CMK (cell line): ENCODE measurements at places on chromosomes 4 and X.

DNA sequence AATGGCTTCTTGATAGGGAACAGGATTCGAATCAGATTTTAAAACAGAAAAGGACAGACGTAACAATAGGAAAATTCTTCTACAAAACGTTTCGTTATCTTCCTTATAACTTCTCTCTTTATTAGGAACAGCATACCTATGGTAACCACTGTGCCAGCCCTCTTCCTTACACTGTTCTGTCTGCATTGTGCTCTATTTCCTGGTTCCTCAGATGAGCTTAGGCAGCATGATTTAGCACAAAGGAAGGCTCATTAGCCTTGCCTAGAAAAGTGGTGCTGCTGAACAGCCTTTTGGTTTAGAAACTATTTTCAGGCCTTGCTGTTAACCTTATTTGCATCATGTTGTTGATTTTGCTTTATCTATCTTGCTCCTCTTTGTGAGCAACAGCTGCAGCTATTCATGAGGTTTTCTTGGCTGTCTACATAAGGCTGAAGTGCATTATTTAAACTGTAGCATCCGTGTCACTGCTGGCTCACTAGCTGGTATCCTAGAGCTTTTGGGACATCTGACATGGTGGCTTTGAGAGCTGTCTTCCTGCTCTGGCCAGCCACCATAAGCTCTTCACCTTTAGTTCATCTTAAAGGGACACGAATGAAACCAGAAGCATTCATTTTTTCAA is 69.9 kb upstream of the NRK start:
- no peak for DNase-seq

DNA sequence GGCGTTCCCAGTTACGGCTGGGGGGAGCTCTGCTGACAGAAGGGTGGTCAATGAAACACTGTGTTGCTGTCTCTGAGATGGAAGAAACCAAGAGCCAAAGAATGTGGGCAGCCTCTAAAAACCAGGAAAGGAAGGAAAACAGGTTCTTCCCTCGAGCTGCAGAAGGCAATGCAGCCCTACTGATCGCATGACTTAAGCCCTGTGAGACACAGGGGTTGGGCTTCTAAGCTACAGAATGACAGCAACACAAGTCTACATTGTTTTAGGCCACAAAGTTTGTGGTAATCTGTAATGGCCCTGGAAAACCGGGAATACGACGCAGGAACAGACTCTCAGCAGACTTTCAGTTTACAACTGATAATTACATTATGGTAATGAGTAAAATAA is 38.2 kb upstream of the MTNR1A start:
- no peak for DNase-seq

DNA sequence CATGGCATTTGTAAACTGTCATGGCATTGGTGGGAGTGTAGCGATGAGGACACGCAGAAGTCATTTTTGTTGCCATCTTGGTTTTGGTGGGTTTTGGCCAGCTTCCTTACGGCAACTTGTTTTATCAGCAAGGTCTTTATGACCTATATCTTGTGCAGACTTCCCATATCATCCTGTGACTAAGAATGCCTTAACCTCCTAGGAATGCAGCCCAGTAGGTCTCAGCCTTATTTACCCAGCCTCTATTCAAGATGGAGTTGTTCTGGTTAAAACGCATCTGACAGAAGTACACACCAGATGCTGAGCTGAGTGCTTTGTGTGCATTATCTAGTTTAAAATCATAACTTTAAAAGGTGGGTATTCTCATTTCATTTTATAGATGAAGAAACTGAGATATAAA is 268.8 kb upstream of the GALNT7 start:
- DNase-seq: no peak

- no peak for DNase-seq
Observed at GRCh38 chrX:633985-634958, 3.7 kb downstream of the SHOX start.

DNA sequence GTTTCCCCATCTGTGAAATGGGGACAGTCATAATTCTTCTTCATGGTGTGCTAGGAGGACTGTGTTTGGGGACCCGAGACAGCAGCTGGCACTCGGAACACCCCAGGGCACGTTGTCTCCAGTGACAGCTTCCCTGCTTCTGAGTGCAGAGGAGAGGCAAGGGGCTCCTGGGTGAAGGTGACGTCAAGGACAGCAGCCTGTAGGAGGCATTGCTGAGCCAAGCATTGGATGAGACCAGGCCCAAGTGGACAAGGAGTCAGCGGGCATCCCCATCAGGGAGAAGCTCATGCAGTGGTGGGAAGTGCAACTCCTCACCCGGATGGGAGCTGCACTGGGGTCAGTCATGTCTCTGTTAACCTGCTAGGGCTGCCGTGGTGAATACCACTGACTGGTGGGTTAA is 46.1 kb downstream of the EVC start:
- DNase-seq: no peak

DNA sequence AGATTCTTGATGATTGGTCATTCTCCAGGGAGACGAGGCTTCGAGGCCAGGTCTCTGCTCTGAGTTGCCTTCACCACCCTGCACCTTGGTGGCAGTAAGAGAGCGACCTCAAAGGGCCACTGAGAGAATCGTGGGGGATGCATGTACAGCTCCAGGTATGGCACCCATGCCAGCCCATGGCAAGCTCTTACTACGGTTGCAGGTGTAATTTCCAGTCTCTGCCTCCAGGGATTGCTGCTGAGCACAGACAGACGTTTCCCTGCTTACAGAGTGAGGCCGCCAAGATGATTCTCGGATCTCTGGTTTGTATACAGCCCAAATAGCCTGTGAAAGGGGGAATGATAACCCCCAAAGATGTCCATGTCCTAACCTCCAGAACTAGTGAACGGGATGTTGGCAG is 16.3 kb upstream of the DRD5 start:
- no peak for DNase-seq

- no peak for DNase-seq
Observed at GRCh38 chr4:14152834-14153519, 525.5 kb upstream of the BOD1L1 start.

DNA sequence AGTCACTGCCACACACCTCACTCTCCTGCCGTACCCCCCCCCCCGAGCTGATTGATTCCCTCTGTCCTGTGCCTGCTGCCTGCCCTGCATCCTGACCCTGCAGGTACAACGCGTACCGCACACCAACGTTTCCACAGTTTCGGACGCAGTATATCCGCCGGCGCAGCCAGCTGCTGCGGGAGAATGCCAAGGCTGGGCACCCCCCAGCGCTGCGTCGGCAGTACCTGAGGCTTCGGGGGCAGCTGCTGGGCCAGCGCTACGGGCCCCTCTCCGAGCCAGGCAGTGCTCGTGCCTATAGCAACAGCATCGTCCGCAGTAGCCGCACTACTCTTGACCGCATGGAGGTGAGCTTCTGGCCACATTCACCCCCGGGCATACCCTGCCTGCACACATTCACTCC is 1.3 kb downstream of the WDR13 start:
- DNase-seq: no peak

DNA sequence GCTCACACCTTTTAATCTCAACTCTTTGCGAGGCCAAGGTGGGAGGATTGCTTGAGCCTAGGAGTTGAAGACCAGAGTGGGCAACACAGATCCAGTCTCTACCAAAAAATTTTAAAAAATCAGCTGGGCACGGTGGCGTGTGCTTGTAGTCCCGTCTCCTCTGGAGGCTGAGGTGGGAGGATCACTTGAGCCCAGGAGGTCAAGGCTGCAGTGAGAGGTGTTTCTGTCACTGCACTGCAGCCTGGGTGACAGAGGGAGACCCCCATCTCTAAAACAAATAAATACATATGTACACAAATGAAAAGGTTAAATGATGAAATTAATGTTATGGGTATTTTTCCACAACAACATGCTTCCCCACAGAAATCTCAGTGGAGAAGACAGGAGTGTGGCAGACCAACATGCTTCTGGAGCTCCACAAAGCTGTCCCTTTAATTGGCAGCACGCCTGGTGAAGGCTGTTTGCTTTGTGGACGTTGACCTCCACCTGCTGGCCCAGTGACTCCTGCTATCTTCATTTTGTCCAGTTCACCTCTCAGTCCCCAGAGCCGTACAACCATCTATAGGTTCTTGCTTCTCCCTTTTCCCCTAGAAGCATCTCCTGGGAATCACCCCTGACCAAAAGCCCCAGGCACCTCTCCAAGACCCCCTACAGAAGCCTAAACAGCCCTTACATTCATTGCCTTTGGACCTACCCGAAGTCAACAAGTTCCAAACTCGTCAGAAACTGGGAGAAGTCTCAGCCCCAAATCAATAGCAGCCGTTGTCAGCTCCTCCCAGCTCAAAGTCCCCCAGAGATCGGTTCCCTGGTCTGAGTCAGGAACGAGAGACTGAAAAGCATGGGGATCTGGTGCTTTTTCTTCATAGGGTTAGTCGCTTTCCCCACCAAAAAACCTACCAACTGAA is 36.4 kb upstream of the CD99 start:
- DNase-seq: no peak

GRCh38 chr4:37873386-37873785 is 17.5 kb upstream of the TBC1D1 start:
- no peak for DNase-seq

GRCh38 chr4:65175585-65175984 is 494.7 kb downstream of the EPHA5 start:
- no peak for DNase-seq

DNA sequence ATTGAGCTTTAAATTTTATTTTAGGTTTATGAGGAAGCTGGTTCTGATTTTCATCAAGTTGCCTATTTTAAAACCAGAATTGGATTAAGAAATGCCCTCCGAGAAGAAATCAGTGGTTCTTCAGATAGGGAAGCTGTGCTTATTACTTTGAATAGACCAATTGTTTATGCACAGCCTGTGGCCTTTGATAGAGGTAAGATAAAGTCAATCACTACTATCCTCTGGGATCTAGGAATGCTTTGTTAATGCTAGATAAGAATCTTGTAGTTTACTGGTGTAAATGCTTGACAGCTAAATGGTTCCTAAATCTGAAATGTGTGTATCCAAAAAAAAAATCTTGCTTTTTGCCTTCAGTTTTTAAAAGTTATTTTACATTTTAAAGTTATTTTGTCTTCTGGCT is 73.0 kb upstream of the ADAD1 start:
- DNase-seq: no peak

GRCh38 chr4:74473155-74473811 is 28.3 kb downstream of the AREG start:
- DNase-seq: no peak

DNA sequence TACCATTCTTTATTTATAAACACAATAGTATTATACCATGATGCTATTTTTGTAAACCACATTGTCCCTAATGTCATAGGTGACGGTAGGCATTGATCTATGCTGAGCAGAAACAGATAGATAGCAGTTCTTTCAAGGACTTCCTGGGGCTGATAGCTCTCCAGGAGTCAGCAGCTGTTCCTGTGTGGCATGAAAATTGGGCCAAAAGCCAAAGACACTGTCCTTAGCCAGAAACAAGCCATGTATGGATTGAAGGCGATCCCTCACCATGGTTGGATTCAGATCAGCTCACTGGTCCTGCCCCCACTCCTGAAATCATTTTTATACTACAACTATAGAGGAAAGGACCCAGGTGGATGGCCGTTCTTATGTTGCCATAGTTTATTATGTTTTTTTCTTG is 53.6 kb downstream of the DDX60 start:
- DNase-seq: no peak

- DNase-seq: no peak
Observed at GRCh38 chr4:112647785-112648184, 10.8 kb downstream of the LARP7 start.

DNA sequence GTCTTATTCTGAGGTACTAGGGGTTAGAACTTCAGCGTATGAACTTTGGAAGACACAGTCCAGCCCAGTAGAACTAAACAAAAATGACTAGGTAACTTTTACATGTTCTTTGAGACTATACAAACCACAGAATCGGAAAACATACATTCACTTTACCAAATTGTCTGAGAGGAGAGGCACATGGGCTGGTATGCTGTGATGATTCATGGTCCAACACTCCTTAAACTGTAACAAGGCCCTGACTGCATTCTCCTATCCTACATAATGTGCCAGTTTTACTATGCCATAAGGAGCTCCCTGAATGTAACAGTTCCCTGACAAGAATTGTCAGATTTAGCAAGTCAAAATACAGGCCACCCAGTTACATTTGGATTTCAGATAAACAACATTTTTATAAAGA is 640.0 kb downstream of the RAB28 start:
- no peak for DNase-seq

DNA sequence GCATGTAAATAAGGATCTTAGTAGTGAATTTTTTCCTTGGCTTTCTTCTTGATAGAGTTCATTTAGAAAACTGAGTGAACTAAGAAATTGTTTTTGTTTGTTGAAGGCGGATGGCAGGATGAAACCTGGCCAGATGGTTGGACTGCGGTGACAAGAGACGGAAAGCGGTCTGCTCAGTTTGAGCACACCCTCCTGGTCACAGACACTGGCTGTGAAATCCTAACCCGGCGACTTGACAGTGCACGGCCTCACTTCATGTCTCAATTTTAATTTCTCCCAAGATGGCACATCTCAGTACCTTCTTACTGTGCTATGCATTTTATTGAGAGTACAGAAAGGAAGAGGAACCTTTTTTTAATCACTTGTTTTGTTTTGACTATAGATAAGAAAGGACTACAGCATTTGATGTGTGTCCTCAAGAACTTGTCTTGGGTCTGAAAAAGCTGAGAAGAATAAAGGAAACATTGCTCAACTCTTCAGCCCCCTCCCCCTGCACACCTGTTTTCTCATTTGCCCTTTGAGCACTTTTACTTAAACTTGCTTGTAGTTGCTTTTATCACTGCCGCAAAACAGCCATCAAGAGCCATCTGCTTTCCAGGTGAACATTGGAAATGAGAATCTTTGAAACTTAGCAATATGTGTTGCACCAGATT is 27.4 kb downstream of the ADH5 start:
- no peak for DNase-seq

GRCh38 chr4:16582526-16582925 is 315.9 kb downstream of the LDB2 start:
- DNase-seq: no peak

DNA sequence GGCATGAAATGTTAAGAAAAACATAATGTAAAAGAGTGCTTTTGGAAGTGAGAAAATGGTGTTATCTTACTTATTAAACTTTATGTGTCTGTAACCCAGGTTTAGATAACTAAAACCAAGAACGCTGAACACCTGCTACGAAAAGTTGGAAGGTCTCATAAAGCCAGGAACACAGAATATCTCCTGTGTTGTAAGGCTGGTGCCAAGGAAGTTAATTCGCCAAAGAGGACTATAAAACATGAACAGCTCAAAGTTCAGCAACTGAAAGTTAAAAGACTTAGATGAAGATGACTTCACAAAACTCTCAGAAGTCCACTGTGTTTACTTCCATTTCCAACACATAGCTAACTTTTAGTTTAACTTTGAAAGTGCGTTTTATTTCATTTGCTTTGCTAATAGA is 54.3 kb downstream of the GPRIN3 start:
- no peak for DNase-seq
